ENCODE measurements at places on chromosomes 13 and 19.

- DNase-seq: no peak
These were observed 1737.2 kb upstream of the MIR17HG start for GRCh38 chr13:89610331-89610730.

- DNase-seq: no peak
These were observed 189.6 kb upstream of the CSNK1A1L start for GRCh38 chr13:37295071-37295470.

DNA sequence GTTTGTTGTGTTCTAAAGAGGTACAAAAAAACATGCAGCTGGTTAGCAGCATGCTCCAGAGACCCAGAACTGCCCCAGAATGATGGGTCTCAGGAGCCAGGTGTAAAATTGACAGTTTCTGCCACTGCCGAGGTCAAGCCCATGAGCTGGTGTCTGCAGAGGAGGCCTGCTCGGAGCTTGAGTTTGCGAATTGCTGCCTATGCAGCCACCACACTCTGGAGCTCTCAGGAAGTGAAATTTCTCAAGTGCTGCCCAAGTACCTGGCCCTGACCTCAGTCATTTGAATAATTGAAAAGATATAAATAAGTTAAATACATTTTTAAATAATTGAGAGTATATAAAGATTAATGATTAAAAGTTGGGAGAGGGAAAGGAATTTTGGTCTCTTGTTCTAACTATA is 66.4 kb downstream of the ZAR1L start:
- no peak for DNase-seq

DNA sequence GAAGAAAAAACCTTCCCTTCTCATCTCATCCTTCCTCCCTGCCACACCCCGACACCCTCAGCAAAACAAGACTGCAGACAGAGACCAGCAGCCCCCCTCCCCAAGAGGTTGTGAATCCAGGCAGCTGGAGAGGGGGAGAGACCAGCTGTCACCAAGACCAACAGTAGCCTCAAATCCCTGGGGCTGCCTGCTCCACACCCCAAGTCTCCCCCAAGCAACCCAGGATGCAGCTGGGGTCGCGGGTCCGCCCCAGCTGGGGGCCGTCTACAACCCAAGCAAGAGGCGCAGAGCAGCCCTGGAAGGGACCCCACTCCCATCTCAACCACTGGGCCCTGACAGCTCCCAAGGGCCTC is 7.1 kb downstream of the KLF16 start:
- DNase-seq: no peak

- DNase-seq: no peak
These were observed 79.2 kb upstream of the SCEL start for GRCh38 chr13:77456271-77456670.

DNA sequence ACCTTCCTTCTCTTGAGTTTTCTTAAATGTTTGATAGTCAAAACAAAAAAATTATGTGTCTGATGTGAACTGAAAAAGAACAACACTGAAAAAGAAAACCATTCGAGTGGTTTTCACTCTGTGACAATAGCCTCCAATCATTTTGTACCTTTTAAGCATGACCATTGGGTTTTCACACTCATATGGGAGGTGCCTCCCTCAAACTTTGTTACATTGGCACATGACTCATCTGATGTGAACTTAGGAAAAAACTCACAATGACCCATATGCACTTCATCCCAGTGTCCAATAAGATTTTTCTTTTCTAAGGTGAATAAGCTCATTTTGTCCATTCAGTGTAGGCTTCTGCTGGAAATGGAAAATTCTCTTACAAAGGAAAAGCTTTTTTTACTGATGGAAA is 66.6 kb upstream of the XPO4 start:
- no peak for DNase-seq

DNA sequence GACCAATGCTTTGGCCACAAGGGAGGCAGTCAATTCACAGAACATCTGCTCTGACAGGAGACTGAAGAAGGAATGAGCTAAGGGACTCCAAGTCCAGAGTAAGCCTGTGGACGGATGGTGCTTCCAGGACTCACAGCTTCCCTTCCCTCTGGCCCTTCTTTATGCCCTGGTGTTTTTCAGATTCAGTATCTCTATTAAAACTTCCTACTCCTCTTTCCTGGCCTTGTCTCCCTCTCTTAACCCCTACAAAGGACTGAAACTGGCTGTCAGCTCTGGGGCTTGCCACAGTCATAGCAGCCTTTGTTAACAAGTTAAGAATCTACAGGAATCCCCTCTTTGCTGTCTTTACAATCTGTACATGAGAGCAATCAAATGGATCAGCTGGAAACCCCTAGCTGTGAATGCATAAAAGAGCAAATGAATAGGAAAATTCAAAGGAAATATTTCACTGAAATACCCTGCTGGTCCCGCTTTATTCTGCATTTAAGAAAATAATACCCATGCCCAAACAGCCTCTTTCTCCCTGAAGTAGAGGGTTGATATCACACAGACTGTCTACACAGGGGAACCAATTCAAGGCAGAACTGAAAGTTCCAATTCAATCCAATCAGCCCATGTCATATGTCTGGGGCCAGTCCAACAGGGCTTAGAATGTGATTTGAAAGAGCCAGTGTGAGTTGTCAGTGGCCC is 192.3 kb downstream of the MZT1 start:
- no peak for DNase-seq

DNA sequence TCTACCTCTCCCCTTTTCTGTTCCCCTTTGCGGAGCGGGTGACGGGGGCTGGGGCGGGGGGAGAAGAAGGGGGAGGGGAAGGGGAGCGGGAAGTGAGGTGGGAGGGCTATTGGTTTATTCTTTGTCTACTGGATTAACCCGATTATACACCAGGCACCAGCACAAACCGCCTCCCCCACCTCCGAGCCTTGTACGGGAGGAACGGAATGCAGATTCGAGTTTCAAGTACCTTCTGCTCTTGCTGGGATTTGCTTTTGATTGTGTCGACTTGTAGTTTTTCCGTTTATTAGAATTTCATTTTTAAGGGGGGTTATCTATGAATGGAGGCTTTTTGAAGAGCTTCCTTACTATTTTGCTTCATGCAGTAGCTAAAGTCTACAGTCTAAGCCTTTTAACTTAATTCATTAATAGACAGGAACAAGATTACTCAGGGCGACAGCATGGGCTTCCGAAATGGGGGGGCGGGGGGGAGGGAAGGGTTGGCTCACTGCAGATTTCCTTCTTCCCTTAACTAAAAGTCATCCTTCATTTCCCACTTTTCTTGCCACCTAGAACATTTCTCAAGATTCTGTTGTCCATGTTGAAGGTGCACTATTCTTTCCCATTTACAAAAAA is 937 bp upstream of the SPRY2 start:
- no peak for DNase-seq

- no peak for DNase-seq
These were observed 1151.0 kb downstream of the DIAPH3 start for GRCh38 chr13:59012731-59013130.

- no peak for DNase-seq
These were observed 667 bp upstream of the MBNL2 start for GRCh38 chr13:97221466-97221865.

DNA sequence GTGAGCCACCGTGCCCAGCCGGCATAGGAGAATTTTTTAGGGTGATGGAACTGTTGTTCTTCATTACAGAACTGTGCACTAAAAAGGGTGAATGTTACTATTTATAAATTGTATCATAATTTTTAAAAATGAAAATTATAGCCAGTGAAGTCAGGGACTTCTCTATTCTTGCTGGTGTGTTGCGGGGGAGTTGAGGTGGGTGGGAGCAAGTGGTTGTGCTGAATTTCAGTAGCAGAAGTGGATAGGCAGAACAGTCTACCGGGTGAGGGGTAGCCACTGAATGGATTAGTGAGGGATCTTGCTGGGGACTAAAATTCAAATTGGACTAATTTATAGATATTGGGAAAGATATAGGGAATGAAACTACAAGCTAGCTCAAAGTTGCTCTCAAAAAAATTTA is 74.0 kb downstream of the CAB39L start:
- no peak for DNase-seq

All from esophagus squamous epithelium (tissue), 5 donors.